ENCODE measurements at places on chromosomes 12 and 14.

GRCh38 chr12:74849801-74850200, 312.2 kb downstream of the ATXN7L3B start:
- no peak for DNase-seq

DNA sequence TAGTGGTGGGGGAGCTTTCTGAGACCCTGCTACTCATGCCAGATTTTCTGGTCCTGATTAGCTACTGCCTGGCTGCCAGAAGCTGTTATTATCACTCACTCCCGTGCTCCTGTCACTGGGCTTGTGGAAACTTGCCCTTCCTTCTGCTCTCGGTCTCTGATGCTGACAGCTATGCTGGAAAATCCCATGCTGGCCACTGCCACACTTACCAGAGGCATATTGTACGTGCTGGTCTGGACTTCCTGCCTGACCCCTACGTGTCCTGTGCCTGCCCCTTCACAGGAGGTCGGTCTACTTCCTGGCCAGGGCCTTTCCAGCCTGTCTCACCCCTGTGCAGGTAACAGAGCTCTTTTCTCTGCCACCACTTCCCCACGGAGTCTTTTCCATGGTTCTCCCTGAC, 149.4 kb upstream of the PLEKHG7 start:
- no peak for DNase-seq

- no peak for DNase-seq
Observed at GRCh38 chr14:54356172-54356571, 40.6 kb upstream of the CDKN3 start.

DNA sequence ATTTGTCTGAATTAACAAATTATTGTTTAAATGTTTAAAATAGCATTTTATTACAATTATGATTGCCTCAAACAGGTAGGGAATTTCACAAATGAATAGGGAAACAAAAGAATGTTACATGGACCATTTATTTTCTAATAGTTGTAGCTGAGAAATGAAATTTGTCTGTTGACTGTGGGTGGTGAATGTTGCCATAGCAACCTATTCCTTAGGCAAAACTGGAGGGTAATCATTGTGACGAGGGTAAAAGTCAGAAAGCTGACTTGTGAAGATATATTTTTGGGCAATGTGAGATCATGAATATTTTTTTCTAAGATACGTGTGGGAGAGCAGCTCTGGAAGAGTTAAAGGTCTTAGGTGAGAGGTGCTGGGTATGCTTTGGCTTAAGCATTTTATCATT, 24.2 kb upstream of the CLEC14A start:
- DNase-seq, result no peak

GRCh38 chr14:54447231-54447692, 6.1 kb upstream of the CNIH1 start:
- DNase-seq, result no peak

DNA sequence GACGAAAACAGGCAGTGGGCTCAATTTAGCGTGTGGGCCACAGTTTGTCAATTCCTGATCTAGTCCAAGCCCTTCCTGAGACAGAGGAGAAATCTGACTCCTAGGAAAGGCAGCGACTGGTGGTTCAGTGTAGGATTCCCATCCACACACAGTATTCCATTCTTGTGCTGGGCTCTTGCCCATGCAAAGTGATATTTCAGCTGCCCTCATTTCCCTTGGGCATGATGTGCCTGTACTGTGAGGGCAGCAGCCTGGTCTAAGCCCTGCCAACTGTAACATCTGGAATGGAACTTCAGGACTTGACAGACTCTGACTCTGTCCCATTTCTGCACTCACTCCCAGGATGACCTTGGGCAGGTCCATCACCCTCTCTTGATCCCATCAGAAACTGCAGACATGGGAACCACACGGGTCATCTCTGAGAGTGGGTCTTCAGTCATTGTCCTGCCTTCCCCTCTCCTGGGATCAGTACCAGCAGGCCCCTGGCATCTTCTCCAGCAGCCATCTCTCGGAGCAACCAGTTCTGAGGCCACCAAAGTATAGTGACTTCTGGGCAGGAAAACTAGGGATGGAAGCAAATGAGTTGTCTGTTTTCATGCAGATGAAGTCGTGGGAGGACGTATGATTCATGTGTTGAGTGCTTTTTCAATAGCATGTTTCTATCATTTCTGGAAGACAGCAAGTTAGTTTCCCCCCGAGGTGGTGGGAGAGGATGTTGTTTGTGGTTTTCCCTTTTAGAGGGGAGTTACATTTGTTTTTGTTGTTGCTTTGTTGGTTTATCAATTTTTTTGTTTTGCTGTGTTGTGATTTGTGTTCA, 54.2 kb upstream of the BCL2L14 start:
- DNase-seq, result no peak

- DNase-seq, result peak; percentile 83
Observed at GRCh38 chr12:13100882-13101769, 2.3 kb downstream of the GSG1 start.

GRCh38 chr12:131836193-131836592, 8.0 kb downstream of the MMP17 start:
- DNase-seq, result no peak

- DNase-seq, result no peak
Observed at GRCh38 chr12:57474430-57474829, 5.2 kb downstream of the ARHGAP9 start.

GRCh38 chr12:132109741-132110140, 34.4 kb downstream of the DDX51 start:
- DNase-seq, result no peak

- peak; percentile 83 for DNase-seq
Observed at GRCh38 chr12:116818948-116819832, 62.1 kb downstream of the HRK start.

- DNase-seq, result no peak
Observed at GRCh38 chr12:128974881-128975280, 121.6 kb downstream of the GLT1D1 start.

GRCh38 chr12:99767809-99768208, 120.3 kb downstream of the GARIN6 start:
- no peak for DNase-seq

GRCh38 chr12:75982169-75982564, 49.4 kb downstream of the PHLDA1 start:
- no peak for DNase-seq

- no peak for DNase-seq
Observed at GRCh38 chr12:129964826-129965457, 61.1 kb upstream of the TMEM132D start.

DNA sequence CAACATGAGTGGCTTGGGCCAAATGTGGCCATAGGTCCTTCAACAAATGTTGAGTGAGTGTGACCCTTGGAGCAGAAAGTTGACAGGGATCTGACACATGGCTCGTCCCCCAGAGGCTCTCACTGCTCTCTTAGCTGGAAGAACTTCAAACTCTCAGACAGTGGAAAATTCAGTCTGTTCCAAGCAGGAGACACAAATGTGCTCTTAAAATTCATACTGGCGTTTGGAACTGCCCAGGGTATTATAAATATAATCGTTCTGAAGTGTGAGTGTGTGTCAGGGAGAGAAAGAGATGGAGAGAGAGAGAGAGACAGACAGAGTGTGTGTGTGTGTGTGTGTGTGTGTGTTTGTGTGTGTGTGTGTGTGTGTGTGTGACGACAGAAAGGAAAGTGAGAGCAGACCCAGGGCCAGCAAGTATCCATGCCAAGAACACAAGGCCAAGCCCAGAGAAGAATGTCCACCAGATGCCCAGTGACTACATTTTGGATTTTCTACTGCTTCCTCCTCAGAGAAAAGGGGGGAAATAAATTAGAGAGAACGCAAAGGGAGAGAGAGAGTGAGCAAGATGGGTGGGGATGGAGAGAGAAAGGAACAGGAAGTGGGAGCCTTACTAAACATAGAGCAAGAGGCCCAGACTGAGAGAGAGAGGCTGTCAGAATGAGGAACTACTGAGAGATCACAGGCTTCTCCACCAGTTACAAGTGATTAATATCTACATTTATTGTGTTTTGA, 193.6 kb upstream of the NUDT4 start:
- DNase-seq, result no peak

DNA sequence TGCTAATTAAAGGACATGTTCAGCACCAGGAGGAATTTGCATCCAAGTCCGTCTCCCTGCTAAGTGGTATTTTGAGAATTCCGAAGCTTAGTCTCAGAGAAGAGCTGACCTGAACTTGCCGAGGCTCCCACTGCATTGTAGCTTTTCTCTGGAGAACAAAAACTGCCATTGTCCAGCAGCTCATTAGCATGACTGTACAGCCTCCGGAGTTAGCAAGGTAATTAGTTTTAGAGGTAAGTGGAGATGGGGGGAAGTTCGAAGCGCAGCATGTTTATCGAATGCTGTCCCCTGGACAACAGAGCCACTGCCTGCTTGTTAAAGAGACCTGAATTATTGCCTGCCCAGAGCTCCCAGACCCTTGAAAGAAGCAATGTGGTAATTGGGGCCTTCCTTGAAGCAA, 160.3 kb upstream of the PELI2 start:
- DNase-seq, result no peak

- no peak for DNase-seq
Observed at GRCh38 chr12:41211448-41211847, 23.3 kb downstream of the PDZRN4 start.

- DNase-seq, result no peak
Observed at GRCh38 chr12:53051881-53052412, 2.1 kb downstream of the TNS2 start.

DNA sequence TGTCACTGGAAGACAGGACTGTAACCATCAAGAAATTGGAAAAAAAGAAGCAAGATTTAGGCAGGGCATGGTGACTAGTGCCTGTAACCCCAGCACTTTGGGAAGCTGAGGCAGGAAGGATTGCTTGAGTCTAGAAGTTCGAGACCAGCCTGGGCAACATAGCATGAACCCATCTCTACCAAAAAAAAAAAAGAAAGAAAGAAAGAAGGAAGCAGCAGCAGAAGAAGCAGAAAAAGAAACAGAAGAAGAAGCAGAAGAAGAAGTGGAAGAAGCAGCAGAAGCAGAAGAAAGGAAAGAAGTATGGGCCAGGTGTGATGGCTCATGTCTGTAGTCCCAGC, 30.5 kb upstream of the LGALS3 start:
- DNase-seq, result no peak

- no peak for DNase-seq
Observed at GRCh38 chr12:42504049-42504448, 85.5 kb downstream of the PRICKLE1 start.

- DNase-seq, result no peak
Observed at GRCh38 chr12:45439039-45439438, 223.1 kb downstream of the ANO6 start.

GRCh38 chr12:68271346-68271745, 17.9 kb upstream of the IL22 start:
- no peak for DNase-seq

Measured in stimulated activated CD8-positive, alpha-beta memory T cell treated with anti-CD3 and anti-CD28 coated beads, Interleukin-2, amount 100 ng/mL, for 1 hour (primary cell).